ENCODE measurements at places on chromosomes 11 and 22. TPM values are rescaled to one million over a fixed set of nuclear protein-coding genes. Genes with fewer than 3 reads are reported as not detected.

TH gene
- total RNA-seq = not detected

OR4A15 gene
- total RNA-seq = not detected

CASP5 gene
- not detected for total RNA-seq

TMEM109 gene
- 89.1 TPM for total RNA-seq

SLC22A8 gene
- not detected for total RNA-seq

PLAAT5 gene
- total RNA-seq = 0.07 TPM

OR9G4 gene
- total RNA-seq = not detected

PATE2 gene
- total RNA-seq = 0.16 TPM

MS4A3 gene
- not detected for total RNA-seq

NRIP3 gene
- 2.2 TPM for total RNA-seq

Measured in activated CD4-positive, alpha-beta T cell treated with anti-CD3 and anti-CD28 coated beads for 36 hours (primary cell).